Mesothelial cell of epicardium (in vitro differentiated cells): ENCODE measurements at places on chromosomes 1 and 21. TPM values are rescaled to one million over a fixed set of nuclear protein-coding genes. Genes with fewer than 3 reads are reported as not detected.

Gene FCRL1
- total RNA-seq = not detected in 3 replicates

- no peak overlapping the region for H3K27ac ChIP-seq
- no peaks in the 10 kb centered on the region for H3K27me3 ChIP-seq
- peaks cover 2% of the 10 kb centered on the region for H3K36me3 ChIP-seq
- no peak for DNase-seq
- H3K4me1 ChIP-seq = no peaks in the 10 kb centered on the region
- no peak overlapping the region for H3K4me3 ChIP-seq
These were observed 91.3 kb downstream of the UCHL5 start for GRCh38 chr1:192967901-192968300.

DNA sequence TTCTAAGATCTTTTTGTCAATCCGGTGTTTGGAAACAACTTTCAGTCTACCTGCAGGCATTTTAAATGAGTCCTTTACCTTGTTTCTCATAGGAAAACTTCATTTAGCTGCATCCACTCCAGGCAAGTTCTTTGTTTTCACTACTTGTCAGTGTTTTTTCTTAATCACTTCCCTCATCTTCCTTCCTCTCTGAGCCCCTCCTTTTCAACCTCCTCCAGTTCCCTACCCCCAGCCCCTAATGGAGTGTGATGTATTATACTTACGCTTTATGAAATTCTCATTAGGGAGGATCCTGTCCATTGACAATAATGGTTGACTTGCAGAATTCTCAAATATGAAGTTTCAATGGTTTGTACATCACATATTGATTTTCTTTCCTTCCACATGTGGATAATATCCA is 62.5 kb upstream of the BACH1 start:
- no peak overlapping the region for H3K4me3 ChIP-seq
- no peak overlapping the region for H3K27ac ChIP-seq
- DNase-seq = no peak
- H3K27me3 ChIP-seq = no peaks in the 10 kb centered on the region
- peaks cover 20% of the 10 kb centered on the region for H3K4me1 ChIP-seq

GRCh38 chr1:58047265-58047858 is 499.2 kb downstream of the OMA1 start:
- no peaks in the 10 kb centered on the region for H3K4me1 ChIP-seq
- H3K4me3 ChIP-seq = no peak overlapping the region
- peaks cover 9% of the 10 kb centered on the region for H3K27me3 ChIP-seq
- DNase-seq = no peak
- H3K36me3 ChIP-seq = no peaks in the 10 kb centered on the region
